GM12892 (cell line): ENCODE measurements at places on chromosomes 5 and 9.

GRCh38 chr5:14753947-14754346 lies 89.4 kb downstream of the OTULIN start:
- no peak for DNase-seq

GRCh38 chr9:70053864-70054263 lies 10.2 kb downstream of the MAMDC2 start:
- DNase-seq: no peak

DNA sequence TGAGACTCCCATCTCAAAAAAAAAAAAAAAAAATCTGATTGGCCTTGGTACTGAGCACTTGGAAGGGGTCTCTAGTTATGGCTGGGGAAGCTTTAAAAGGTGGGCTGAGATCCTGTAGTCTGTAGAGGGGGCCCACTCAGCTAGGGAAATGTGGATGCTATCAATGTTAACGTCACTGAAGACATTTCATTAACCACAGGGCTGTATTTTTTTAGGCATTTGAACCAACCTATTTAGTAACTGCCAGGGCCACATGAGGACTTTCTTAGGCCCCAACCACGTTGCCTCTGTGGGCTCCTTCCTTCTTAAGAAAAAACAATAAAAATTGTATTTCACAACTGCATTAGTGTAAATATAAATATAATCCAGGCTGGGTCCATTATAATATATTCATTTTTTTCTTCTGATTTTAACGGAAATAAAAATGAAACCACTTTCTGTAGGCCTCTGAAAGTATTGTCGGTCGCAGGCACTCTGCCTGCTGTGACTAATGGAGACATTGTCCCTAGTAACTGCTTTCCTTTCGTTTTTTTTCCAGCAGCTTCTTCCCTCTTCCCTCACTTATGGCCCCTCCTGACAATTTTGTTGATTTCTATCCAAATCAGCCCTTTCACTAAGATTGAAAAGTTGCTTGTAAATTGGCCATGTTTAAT lies 71.6 kb downstream of the GCNT1 start:
- no peak for DNase-seq

- no peak for DNase-seq
These were observed 38.7 kb upstream of the C6 start for GRCh38 chr5:41252036-41252435.

DNA sequence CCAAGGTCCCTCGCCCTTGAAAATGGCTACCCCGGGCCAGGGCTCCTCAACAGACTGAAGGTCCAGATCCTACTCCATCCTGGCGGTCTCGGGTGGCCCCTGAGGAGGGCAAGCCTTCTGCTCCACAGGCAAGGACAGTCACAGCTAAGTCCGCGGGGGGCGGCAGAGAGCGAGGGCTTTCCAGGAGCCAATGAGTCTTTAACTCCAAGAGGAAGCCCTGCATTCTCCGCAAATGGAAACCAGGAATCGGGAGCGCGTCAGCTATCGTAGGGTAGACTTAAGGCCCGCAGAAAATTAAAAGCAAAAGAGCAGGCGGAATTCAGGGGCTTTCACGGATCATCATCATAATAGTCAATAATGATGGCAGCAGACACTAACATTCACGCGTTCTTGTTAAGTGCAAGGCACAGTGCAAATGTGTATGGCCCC lies 87.8 kb upstream of the TNFAIP8 start:
- peak; percentile 54 for DNase-seq

GRCh38 chr5:159098603-159099436 lies 896 bp downstream of the EBF1 start:
- no peak for DNase-seq

GRCh38 chr5:129593525-129593924 lies 133.4 kb downstream of the ADAMTS19 start:
- no peak for DNase-seq

- no peak for DNase-seq
These were observed 41.6 kb downstream of the MAMDC2 start for GRCh38 chr9:70085241-70085640.

DNA sequence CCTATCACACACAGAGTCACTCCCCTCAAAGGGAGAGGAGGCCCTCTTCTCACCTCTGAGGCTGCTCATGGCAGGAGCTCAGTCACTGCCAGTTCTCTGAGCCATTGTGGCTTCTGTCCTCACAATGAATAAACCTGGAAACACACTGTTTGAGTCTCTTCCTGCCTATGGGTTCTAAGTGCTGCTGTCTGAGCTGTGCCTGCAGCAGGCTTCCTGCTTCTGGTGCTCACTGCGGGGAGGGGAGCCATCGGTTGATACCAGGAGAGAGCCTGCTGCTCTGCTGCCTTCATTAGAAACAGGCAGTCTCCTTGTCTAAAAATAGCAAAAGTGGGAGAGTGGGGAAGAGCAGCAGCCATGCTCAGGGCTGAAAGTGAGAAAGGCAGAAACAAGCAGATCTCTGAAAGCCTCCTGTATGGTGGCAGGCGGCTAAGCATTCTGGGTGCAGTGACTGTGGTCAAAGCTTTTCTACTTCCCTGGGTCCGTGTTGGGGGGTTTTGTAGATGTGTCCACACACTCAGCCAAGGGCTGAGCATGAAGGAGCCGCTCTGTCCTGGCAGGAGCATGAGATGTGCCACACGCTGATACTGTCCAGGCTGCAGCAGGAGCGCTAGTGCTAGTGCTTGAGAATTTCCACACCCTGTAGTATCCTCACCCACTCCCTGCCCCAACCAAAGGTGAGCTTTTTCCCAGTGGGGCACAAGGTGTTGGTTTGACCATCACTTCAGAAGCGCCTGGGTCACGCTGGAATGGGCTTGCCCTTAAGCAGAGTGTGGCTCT lies 34.2 kb downstream of the PRKACG start:
- DNase-seq: no peak

- DNase-seq: peak; percentile 2
These were observed 505.0 kb downstream of the EBF1 start for GRCh38 chr5:158594595-158595242.

DNA sequence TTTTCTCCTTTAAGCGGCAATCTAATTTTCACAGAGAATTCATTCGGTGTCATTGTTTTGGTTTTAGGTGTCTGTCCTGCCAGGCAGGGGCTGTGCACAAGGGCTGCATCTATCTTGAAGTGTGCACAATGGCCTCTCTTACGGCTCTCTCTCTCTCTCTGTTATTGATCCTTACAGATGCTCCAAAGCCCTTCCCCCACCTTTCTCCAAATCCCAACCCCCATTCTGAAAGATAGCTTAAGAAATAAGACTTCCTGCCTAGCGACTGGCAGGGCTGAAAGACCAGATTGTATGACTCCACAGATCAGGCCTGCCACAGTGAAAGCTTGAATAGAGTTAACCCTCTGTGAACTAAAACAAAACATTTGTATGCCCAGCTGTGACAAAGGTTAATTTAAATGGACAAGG lies 86.5 kb upstream of the NR5A1 start:
- DNase-seq: peak; percentile 19

DNA sequence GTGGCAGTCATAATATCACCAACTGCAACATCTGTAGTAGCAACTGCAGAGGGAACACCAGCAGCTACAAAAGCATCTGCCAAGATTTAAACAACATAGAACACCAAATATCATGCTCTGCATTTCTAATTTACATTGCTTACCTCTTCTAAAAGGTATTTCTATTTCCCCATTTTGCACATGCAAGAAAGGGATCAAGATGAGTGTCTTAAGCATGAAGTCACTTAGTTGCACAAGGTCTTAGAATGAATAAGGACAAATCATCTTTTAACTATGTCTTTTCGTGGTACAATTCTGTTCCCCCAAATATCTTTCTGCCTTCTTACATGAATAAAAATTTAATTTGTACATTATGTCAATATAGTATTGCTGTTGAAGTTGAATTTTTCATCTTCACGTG lies 1746.4 kb downstream of the EFNA5 start:
- DNase-seq: no peak

GRCh38 chr9:4572184-4572826 lies 82.0 kb downstream of the SLC1A1 start:
- DNase-seq: no peak

DNA sequence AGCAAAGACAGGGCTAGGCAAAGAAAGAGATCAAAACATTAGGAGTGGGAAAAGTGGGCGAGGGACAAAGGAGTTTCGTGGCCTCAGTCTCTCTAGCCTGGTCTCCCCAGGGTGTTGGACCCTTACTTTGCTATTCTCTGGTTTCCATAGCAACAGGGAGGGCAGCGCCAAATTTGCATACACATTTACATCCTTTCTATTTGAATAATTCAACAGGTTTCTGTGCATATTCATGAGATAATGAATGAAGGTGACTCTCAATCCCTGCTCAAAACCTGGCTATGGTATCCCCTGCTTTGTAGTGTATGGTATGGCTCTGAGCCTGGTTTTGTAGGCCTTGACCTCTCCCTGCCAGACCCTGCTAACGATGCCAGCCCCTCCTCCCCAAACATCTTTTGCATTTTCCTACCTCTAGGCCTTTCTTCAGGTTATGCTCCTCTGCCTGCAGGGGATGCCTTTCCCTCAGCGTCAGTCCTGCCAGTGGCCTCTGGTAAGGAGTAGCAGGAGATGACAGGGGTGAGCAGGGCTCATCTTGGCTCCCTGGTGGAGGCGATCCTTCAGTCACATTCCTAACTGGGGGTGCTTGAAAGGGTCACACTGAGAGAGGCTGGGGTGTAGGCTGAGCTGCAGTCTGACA lies 9.8 kb downstream of the RPP25L start:
- DNase-seq: no peak

- DNase-seq: no peak
These were observed 107.6 kb downstream of the LURAP1L start for GRCh38 chr9:12882430-12882829.

GRCh38 chr5:100902440-100903038 lies 543 bp downstream of the ST8SIA4 start:
- DNase-seq: no peak

GRCh38 chr5:118366429-118366828 lies 621.9 kb downstream of the DTWD2 start:
- DNase-seq: no peak

GRCh38 chr5:96408841-96409538 lies 24.1 kb downstream of the PCSK1 start:
- no peak for DNase-seq

GRCh38 chr9:135268981-135269380 lies 181.5 kb downstream of the OLFM1 start:
- no peak for DNase-seq

GRCh38 chr9:130833031-130833990 lies 1.7 kb upstream of the ABL1 start:
- no peak for DNase-seq

DNA sequence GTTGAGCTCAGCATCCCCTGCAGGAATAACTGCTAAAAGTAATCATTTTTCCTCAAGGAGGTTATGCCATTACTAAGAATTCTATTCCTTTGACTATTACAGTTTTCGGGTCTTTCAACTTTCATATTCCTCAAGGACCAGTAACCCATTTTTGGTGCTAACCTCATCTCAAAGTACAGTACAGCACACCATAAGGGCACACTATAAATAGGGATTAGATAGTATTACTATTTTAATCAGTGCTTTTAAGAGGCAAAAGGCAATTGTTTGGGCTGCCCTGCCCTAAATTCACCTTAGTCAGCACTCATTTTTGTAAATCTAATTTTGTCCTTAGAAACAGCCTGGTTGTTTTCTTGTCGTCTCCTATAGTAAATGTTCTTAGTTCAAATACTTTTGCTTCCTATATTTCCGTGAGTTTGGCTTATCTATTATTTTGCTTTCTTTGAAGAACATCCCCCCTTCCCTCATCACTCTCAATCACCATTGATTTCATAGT lies 13.6 kb upstream of the GARNL3 start:
- no peak for DNase-seq

DNA sequence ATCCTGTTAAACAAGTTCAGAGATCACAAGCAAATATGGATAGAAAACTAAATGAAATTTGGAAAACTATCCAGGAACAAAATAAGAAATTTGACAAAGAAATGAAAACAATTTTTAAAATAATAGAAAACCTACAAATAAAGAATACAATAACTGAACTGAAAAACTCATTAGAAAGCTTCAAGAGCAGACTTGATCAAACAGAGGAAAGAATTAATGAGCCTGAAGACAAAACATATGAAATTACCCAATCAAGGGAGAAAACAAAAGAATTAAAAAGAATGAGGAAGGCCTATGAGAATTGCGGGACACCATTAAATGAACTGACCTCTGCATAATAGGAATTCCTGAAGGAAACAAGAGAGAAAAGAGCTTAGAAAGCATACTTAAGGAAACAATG lies 39.8 kb upstream of the TNPO1 start:
- DNase-seq: no peak

DNA sequence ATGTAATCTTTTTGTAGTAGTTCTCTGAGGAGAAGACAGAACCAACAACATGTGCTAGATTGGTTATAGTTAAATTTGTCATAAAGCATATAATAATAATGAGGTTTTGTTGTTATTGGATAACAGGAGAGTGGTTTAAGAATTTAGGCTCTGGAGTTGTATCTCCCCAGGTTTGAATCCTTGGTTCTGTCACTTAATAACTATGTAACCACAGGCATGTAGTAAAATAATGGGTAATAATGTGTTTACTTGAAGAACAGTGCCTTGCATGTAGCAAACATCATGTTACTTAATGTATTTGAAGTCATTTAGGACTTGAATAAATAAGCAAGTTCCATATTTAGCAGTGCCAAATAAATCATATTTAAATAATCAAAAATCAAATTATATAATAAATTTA lies 55.8 kb downstream of the NSD1 start:
- no peak for DNase-seq
